ENCODE measurements at places on chromosomes 2 and 18.
A peak's percentile ranks its signal among the peaks of the same experiment; 100 is the strongest.

DNA sequence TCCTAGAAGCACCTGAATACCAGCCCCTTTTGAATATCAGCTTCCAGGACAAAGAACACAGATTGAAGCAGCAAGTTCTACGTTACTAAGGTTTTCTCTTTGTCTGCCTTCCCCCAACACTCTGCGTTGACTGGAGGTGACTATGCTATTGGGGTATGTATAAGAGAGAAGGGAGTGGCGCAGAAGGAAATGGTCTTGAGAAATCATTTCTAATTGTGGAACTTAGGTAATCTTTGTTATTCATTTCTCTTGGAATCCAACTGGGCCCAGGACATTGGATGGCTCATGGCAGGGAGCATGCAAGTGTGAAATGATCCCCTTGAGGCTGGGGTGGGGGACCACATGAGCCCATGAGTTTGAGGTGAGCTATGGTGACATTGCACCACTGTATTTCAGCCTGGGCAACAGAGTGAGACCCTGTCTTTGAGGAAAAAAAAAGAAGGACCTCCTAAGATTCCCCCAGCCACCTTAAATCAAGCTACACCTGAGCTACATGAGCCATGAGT, 29.7 kb downstream of the XDH start:
- DNase-seq: no peak

GRCh38 chr18:70781860-70782453, 493.1 kb downstream of the SOCS6 start:
- DNase-seq: no peak

- no peak for DNase-seq
Observed at GRCh38 chr2:58291726-58292438, 50.8 kb upstream of the FANCL start.

- no peak for DNase-seq
Observed at GRCh38 chr2:12424809-12425208, 291.9 kb upstream of the TRIB2 start.

DNA sequence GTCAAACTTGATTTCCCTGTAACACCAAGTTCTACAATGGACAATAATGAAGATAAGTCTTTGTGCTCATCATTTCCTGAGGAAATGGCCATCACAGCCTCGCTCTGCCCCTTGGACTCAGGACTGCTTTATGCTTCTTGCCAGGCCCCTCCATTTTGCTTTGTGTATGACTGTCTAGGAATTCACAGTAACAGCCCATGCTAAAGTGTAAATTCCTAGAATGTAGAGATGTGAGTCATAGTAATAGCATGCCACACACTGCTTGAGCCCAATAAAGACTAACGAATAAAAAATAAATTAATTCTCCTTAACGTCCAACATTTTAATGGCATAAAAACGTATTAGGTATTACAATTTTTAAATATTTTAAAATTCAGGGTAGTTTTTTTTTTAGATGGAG, 226.5 kb downstream of the PID1 start:
- no peak for DNase-seq

GRCh38 chr2:176213406-176213805, 24.9 kb downstream of the HOXD1 start:
- DNase-seq: no peak

DNA sequence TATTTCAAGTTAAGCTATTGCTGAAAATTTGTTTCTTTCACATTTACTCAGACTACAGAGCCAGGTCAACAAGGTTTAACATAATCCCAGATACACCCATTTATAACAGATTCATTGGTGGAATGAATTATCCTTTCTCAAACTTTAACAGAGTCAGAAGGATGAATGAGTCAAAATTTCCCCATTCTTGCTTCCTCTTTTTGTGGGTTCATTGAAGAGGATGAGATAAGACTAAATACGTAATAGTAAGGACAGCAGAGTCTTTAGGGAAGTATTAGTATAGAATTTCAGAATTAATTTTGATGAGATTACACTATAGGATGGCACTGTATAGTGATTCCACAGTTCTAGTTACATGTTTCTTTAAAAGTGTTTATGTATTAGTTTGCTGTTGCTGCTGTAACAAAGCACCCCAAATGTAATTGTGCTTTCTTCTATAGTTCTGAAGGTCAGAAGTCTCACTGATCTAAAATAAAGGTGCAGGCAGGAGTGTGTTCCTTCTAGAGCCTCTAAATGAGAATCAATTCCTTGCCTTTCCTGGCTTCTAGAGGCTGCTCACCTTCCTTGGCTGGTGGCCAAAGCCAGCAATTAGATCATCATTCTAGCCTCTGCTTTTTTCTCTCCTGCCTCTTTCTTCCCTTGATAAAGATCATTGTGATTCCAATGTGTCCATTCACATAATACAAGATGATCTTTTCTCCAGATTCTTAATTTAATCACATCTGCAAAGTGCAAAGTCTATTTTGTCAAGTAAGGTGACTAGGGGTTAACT, 309.3 kb upstream of the PIK3C3 start:
- DNase-seq: no peak

- DNase-seq: peak; percentile 75
Observed at GRCh38 chr2:71935262-71935848, 212.3 kb downstream of the CYP26B1 start.

DNA sequence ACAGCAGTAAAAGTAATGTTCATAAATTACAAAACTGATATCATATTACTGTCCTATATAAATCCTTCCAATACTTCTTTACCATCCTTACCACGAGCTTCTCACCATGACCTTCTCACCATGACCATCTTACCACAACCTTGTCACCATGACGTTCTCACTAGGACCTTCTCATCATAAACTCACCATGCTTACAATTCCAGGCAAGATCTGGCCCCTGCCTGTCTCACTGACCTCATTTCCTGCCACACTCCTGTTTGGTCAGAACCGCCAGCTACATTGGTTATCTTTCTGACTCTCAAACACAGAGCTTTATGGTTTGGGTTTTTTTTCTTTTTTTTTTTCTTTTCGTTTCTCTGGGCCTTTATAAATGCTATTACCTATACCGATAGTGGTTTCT, 827.6 kb downstream of the RNF144A start:
- DNase-seq: no peak

DNA sequence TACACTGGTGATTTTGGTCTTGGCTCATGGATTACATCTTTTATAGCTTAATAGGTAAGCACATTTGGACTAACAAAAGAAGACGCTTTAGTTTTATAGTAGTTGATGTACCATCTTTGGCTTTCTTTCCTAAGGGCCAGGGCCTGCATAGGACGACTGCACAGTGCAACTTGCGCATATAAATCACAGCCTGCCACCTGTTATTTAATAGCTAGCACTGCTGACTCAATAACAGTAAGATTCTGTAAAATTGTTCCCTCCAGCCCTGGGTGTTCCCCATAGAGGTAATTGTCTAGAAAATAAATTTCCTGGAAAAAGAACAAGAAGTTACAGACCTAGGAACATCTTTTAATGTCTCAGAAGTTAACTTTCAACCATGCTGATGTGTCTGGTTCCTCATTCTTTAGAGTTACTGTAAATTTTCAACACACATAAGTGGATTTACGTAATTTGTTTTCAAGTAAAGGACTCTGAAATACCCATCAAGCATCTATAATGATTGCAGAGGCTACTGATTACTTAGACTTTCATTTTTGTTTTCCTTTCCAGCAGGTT, 594.2 kb upstream of the NXPH2 start:
- DNase-seq: no peak

DNA sequence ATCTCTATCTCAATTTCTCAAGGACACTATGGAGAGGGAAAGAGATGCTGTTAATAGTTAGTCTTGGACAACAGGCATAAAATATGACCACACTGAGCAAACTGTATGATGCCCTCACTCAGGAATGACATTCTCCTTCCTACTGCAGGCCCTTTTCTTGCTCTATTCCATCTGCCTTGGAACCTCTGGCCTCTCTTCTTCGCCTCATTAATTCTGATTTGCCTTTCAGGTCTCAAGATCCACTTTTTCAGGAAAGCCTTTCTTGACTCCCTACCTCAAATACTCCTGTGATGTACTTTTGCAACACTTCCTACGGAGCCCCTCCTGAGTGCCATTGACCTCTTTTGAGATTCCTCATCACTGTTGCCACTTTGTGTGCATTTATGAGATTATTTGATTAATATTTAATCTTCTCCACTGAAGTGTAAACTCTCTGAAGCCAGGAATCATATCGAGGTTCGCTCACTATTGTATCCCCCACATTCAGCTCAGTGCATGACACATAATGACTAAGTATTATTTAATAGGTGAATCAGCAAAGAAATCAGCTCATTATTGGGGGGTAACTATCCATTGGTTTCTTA, 21.3 kb upstream of the SPP2 start:
- DNase-seq: no peak

All from coronary artery (tissue), 2 donors.